Naive thymus-derived CD8-positive, alpha-beta T cell (primary cell): ENCODE measurements at places on chromosomes 4 and X.

DNA sequence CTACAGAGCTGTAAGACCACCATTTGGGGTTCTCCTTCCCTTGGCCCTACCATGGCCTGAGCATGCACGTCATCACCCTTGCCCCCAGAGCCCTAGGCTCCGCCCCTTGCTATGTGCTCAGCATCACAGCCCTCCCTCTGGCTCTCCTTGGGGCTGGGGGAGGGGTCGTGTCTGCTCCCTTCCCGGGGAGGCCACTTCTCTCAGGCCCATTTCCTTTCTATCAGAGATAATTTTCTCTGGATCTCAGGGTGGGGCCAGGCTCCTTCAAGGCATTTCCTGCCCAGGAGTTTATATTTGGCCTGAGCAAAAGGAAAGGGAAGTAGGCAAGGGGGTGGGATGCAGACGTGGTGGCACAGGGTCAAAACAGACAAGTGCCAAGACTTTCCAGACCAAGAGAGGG lies 55.9 kb downstream of the STARD8 start:
- H3K27ac ChIP-seq = no peak overlapping the region
- no peak for DNase-seq
- no peaks in the 10 kb centered on the region for H3K4me1 ChIP-seq
- H3K27me3 ChIP-seq = no peaks in the 10 kb centered on the region

- H3K36me3 ChIP-seq = peaks cover 20% of the 10 kb centered on the region
- H3K4me1 ChIP-seq = no peaks in the 10 kb centered on the region
- no peak for DNase-seq
- no peak overlapping the region for H3K4me3 ChIP-seq
These were observed 43.2 kb upstream of the NKX1-1 start for GRCh38 chr4:1449475-1449832.

DNA sequence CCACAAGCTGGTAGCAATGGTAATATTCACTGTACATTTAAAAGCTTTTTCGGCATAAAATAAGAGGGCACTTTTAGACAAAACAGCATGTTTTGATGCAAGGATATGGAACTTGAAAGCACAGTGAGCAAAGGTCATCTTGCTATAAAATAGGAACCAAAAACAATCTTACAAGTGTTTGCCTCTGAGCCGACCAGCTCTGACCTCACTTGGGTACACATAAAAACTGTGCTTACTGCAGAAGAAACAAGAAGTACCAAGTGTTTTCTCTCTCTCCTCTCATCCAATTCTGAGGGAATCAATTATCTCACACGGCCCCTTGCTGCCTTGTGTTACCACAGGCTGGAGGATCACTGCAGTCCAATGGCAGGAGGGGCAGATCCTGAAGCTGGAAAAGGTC lies 4.8 kb upstream of the IQSEC2 start:
- no peak overlapping the region for H3K27ac ChIP-seq
- H3K4me1 ChIP-seq = peaks cover 42% of the 10 kb centered on the region
- no peaks in the 10 kb centered on the region for H3K27me3 ChIP-seq
- H3K36me3 ChIP-seq = no peaks in the 10 kb centered on the region

DNA sequence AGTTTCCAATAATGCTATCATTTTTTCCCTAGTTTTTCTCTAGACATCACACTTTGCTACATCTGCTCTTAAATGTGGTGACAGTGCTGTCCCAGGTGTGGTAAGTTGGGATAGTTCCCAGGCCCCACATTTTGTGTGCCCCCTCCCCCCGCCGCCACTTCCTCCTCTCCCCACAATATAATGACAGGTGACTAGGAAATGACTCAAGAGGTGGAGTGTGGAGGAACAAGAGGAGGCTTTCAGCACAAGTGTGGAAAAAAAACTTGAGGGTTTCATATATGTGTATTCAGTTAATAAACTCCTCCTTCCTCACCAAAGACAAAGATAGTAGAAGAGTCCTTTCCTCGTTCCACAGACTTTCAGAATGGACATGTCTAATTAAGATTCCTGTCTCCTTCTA lies 18.3 kb upstream of the IL21 start:
- H3K27ac ChIP-seq = no peak overlapping the region
- H3K4me1 ChIP-seq = peaks cover 1% of the 10 kb centered on the region
- DNase-seq = no peak
- no peak overlapping the region for H3K4me3 ChIP-seq
